ENCODE measurements at places on chromosomes 2 and 18.

GRCh38 chr2:201383136-201383535, 26.0 kb upstream of the FLACC1 start:
- no peak for DNase-seq

GRCh38 chr18:10669441-10670100, 143.7 kb downstream of the NAPG start:
- no peak for DNase-seq

GRCh38 chr2:45901468-45902032, 250.1 kb downstream of the PRKCE start:
- no peak for DNase-seq

GRCh38 chr2:189527041-189527750, 53.4 kb downstream of the SLC40A1 start:
- DNase-seq: no peak

GRCh38 chr2:205014201-205014600, 468.9 kb downstream of the PARD3B start:
- no peak for DNase-seq

- no peak for DNase-seq
Observed at GRCh38 chr2:68203587-68203986, 45.9 kb downstream of the PNO1 start.

DNA sequence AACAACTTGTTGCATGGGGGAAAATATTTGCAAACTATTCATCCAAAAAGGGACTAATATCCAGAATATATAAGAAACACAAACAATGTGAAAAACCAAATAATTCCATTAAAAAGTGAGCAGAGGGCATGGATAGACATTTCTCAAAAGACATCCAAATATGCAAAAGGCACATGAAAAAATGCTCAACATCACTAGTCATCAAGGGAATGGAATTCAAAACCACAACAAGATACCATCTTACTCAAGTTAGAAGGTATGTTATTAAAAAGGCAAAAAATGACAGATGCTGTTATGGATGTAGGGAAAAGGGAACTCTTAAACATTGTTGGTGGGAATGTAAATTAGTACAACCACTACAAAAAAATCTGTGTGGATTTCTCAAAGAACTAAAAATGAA, 396.5 kb downstream of the CCDC85A start:
- DNase-seq: peak; percentile 93

- DNase-seq: no peak
Observed at GRCh38 chr2:100747551-100747950, 72.4 kb upstream of the NPAS2 start.

- DNase-seq: no peak
Observed at GRCh38 chr2:120820263-120820952, 84.7 kb downstream of the GLI2 start.

DNA sequence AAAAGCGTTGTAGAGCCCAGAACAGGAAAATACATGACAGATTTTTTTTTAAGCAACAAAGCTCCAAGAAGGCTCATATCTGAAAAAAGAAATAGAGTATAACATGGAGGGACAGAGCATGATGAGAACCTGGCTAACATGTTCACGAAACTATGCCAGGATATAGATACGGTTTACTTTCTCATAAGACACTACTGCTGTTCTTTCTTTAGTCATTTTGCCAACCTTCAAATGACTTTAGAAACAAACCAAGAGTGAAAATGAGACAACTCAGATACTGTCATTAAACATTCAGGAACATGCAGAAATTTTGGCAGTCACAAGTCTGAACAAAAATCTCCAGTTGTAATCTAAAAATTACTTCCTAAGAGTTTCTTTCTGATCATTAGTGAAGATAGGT, 14.3 kb downstream of the LPIN2 start:
- DNase-seq: no peak

Data from GM04503 (cell line).